GM23248 (cell line): ENCODE measurements at places on chromosomes 7 and 10. TPM values are rescaled to one million over a fixed set of nuclear protein-coding genes. Genes with fewer than 3 reads are reported as not detected.

DNA sequence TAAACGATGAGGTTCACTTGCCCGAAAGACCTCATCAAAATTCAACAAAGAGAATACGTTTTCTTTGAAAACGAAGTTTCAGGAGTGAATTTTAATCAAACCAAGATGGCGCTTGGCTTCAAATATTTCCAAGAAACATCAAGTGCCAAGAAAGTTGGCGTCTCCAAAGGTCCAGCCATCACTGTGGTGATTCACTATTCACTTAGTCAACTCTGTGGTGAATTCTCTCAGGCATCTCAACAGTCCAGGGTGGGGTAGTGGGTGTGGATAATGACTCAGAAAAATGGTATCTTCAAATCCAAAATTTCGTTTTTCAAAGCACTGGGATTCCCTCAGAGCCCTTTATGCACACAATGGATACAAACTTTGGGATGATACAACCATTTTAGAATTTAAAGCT, 133.1 kb downstream of the SVIL start:
- peak overlapping the region; percentile 12; the same call in 1 of the 2 replicates for H3K4me3 ChIP-seq
- H3K27ac ChIP-seq: peak overlapping the region; percentile 75
- no peaks in the 10 kb centered on the region for H3K36me3 ChIP-seq
- no peaks in the 10 kb centered on the region for H3K27me3 ChIP-seq
- peaks cover 11% of the 10 kb centered on the region for H3K4me1 ChIP-seq

- DNase-seq: no peak
- no peaks in the 10 kb centered on the region for H3K27me3 ChIP-seq
- H3K4me3 ChIP-seq: no peak overlapping the region
- H3K4me1 ChIP-seq: 0 out of 2 replicates have a peak, but pooled peaks cover 12% of the 10 kb centered on the region
- H3K27ac ChIP-seq: no peak overlapping the region
These were observed 26.8 kb downstream of the GNAI1 start for GRCh38 chr7:80161466-80161865.

DNA sequence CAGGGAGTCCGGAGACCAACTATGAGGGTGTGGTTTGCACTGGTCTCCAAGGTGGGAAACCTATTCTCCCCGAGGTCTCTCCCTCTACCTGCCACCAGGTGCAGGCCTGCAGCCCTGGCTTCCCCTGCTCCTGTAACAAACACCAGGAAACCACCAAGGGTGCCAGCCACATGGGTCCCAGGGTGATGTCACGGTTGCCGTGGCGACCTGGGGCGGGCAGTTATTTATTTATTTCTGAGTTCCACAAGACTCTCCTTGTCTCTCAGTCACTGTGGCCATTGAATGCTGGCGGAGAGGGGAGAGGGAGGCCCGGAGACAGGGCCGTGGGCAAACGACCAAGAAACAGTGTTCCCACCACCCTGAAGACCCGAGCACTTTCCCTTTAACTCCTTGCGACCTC, 27.0 kb downstream of the MMD2 start:
- no peaks in the 10 kb centered on the region for H3K36me3 ChIP-seq
- no peaks in the 10 kb centered on the region for H3K4me1 ChIP-seq
- no peak overlapping the region for H3K27ac ChIP-seq

The NKX2-3 gene
- not detected in 2 replicates for total RNA-seq

GRCh38 chr7:132904209-132904608, 177.7 kb downstream of the CHCHD3 start:
- H3K4me1 ChIP-seq: no peaks in the 10 kb centered on the region
- H3K27ac ChIP-seq: no peak overlapping the region
- H3K4me3 ChIP-seq: no peak overlapping the region
- DNase-seq: peak; percentile 2

DNA sequence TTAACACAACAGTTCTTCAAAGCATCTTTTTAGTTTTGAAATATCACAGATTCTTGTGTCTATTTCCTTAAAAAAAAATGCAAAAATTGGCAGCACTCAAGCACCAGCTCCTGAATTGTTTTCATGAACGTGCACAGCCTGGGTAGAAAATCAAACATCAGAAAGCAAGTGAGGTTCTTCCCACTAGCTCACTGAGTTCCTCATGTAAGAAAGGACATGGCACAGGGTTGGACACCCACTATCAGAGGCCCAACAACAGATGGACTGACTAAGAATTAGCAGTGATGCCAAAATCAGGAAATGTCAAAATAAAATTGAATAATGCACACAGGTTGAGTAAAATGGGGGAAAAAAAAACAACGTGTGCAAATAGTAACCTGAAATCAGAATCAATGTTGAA, 146.8 kb downstream of the PCLO start:
- H3K27me3 ChIP-seq: no peaks in the 10 kb centered on the region
- H3K4me1 ChIP-seq: no peaks in the 10 kb centered on the region
- no peak for DNase-seq
- H3K27ac ChIP-seq: no peak overlapping the region

DNA sequence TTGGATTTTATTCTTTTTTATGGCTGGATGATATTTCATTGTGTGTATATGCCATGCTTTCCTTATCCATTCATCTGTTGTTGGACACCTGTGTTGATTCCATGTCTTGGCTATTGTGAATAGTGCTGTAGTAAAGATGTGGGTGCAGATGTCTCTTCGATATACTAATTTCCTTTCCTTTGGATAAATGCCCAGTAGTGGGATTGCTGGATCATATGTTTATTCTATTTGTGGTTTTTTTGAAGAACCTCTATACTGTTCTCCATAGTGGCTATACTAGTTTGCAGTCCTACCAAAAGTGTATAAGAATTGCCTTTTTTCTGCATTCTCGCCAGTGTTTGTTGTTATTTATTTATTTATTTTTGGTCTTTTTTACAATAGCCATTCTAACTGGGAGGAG, 159.8 kb downstream of the WNT2 start:
- H3K36me3 ChIP-seq: no peaks in the 10 kb centered on the region
- no peak for DNase-seq
- peaks cover 38% of the 10 kb centered on the region for H3K4me1 ChIP-seq
- no peak overlapping the region for H3K27ac ChIP-seq
- H3K27me3 ChIP-seq: no peaks in the 10 kb centered on the region
